ENCODE measurements at places on chromosomes 1 and 21.

- DNase-seq, result no peak
These were observed 22.7 kb upstream of the CD55 start for GRCh38 chr1:207298636-207299398.

DNA sequence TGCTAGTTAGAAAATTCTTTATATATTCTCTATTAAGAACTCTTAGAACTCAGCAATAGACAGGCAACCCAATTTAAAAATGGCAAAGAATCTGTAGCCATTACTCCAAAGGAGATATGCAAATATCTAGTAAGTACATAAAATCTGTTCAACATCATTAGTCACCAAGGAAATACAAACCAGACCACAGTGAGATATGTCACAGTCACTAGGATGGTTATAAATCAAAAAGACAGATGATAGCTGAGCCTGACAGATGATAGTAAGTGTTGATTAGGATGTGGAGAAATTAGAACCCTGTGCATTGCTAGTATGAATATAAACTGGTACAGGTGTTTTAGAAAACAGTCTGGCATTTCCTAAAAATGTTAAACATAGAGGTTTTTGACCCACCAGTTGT, 26.6 kb downstream of the SRSF11 start:
- no peak for DNase-seq

GRCh38 chr1:200143347-200143746, 115.8 kb downstream of the NR5A2 start:
- no peak for DNase-seq

DNA sequence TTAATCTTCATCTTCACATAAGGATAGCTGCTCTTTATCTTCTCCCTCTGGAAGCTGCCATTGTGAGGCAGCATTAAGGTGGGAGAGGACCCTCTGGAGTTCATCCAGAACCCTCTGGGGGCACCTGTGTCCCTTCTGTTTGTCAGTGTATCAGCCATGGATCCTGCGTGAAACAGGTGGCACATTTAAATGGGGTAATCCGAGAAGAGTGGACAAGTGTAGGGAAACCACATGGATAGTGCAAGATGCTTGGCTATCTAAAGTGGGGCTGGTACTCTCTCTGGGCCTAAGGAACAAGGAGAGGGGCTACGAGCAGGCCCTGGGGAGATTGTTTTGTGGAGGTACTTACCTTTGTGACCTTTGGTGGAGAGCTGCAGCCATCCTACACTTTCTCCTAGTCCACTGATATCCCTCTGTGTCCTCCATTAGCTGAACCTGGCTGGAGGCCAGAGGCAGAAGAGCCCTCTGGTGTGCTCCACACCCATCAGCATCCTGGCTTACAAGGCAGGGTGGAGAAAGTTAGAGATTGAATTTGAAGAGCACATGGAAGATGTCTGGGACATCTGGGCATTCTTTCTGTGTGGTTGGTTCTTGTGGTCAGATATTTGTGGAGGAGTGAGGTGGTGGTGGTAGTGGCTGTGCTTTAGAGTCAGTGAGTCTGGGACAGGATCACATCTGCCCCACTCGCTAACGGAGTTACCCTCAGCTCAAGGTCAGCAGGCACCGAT, 117.7 kb downstream of the FGGY start:
- DNase-seq, result no peak

Data from stimulated activated CD4-positive, alpha-beta T cell treated with anti-CD3 and anti-CD28 coated beads, Interleukin-2, amount 100 ng/mL, for 4 hours (primary cell).